ENCODE measurements at places on chromosomes 16 and 17.

DNA sequence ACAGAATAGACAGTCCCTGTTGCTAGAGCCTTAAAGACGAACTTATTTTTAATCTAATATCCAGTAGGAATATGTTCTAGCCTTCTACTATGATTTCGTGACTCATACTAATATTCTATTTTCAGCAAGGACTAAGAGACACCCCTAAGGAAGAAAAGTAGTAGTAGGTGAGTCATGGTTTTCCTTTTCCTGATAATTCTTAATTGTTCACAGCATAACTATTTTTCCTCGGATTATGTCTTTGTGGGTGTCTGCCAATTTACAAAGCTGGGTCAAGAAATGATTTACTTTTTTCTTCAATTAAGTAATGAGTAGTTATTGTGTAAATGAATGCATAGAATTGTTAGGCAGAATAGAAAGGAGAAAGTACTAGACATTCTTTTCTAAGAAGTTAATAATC, 292.2 kb downstream of the TOX3 start:
- DNase-seq: no peak

- no peak for DNase-seq
Measured at GRCh38 chr17:60995680-60996079, 318.0 kb downstream of the BCAS3 start.

GRCh38 chr17:1616101-1616500, 12.5 kb downstream of the SLC43A2 start:
- no peak for DNase-seq

GRCh38 chr17:75654176-75654575, 12.8 kb downstream of the RECQL5 start:
- DNase-seq: no peak

GRCh38 chr17:78236362-78237127, 5.1 kb downstream of the TMEM235 start:
- no peak for DNase-seq

DNA sequence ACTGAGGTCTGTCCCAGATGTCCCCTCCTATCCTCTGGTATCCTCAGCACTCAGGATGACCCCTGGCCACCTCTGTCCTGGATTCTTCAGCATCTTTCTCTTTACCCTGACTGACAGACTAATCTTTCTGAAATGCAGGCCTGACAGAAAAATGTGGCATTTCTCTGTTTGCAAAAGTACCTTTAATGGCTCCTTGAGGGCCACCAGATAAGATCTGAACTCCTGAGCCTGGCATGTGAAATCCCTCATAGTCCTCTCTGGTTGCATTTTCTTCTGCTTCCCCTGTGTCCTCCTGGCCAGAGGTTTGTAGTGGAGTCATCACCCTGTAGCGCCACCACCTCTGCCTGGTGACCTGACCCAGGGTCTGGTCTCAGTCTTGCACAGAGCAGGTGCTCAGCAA, 2.0 kb upstream of the ELMO3 start:
- no peak for DNase-seq

DNA sequence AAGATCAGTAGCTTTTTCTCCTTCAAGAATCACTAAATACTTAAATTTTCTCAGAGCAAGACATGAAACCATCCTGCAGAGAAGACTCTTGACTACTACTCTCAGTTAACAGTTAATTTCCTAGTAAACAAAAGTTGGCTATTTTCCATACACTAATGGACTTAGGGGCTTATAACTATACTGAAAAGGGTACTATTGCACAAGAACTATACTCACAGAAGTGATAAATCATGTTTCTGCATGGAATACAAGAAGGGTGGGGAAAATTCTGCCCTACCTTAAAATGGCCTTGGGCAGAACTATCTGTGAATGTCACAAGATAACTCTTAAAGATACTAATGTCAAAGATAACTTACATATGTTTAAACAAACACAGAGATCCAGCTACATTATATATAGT, 12.5 kb downstream of the ZNF652 start:
- DNase-seq: no peak

- no peak for DNase-seq
Measured at GRCh38 chr17:56947741-56948140, 13.1 kb downstream of the COIL start.

GRCh38 chr16:23296994-23297393, 5.1 kb upstream of the SCNN1B start:
- no peak for DNase-seq

DNA sequence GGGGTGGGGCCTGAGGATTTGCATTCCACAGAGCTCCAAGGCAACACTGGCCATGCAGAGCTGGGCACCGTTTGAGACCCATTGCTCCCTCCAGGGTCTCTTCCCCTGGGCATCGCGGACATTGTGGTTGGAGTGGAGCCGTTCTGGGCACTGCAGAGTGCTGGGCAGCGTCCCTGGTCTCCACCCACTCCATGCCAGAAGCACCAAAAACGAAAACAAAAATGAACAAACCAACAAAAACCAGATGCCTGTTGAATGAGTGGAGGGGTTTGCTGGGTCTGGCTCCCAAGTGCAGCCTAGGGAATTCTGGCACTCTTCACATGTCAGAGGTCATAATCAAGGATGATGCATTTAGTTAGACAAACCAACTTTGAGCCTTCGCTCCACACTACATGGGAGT, 17.9 kb downstream of the WNT9B start:
- no peak for DNase-seq

- DNase-seq: no peak
Measured at GRCh38 chr17:56499799-56500388, 93.6 kb upstream of the NOG start.

GRCh38 chr16:73746554-73746953, 550.1 kb upstream of the PSMD7 start:
- no peak for DNase-seq

DNA sequence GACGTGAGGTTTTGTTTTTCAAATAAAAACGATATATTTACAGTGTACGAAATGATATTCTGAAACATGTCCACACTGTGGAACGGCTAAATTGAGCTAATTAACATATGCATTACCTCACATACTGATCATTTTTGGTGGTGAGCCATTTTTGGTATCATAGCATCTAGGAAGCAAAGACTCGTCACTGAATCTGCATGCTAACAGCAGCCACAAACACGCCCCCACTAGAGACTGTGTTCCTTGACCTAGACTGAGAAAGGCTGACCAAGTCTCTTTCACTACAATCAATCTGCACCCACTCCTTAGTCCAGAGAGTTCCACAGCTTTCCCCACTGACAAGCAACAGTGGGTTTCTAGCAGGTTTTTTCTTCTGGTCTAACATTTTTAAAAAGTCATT, 29.5 kb downstream of the NPLOC4 start:
- no peak for DNase-seq

DNA sequence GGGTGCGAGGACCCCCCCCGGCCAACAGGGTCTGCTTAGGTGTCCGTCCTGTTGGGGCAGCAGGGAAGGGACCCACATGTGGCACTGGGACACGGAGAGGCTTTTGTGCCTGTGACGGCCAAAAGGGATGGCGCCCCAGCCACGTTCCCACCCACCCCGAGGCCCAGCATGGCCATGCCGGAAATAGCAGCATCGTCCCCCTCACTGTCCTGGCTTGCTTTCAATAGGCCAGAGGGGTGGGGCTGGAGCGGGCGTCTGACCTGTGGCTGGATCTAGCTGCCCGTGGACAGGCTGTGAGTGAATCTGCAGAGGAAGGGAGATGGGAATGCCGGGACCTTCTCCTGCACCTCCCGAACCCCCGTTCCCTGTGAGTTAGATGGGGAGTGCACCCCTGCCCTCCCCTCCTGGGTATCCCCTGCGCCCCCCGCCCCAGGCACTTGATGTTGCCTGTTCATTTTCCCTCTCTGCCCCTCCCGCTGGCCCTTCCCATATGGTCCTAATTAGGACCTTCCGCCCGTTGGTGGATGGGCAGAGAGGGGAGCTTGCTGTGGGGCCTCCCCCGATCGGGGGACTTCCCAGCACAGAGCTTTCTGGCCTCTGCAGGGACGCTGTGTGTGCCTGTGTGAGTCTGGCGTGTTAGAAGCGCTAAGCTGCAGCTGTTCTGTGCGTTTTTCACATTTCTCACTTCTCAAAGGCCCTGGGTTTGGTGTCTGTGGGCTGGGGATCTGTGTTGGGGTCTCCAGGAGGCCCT, 292.8 kb downstream of the SEC14L1 start:
- DNase-seq: no peak

GRCh38 chr16:4517812-4518680, 20.5 kb downstream of the CDIP1 start:
- DNase-seq: peak; percentile 34

GRCh38 chr16:22186517-22186916, 19.6 kb upstream of the EEF2K start:
- no peak for DNase-seq

GRCh38 chr17:1598399-1599095, 30.1 kb downstream of the SLC43A2 start:
- no peak for DNase-seq

GRCh38 chr17:33664116-33664840, 371.2 kb upstream of the ASIC2 start:
- no peak for DNase-seq

DNA sequence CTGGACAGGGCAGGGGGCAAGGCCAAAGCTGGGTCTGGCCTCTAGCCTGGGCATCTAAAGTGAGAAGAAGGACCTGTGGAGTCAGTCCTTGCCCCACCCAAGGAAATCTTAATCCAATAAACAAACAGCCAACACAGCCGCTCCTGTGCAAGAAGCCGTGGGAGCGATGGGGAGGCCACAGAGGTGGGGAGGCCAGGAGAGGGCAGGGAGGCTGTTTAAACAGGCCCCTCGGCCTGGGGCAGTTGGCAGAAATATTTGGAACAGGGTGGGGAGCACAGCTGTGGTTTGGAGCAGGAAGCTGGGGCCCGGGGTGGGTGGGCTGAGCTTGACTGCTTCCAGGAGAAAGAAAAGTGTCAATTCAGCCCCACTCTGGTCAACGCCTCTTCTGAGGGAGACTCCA, 5.3 kb downstream of the ZNF385C start:
- DNase-seq: no peak

DNA sequence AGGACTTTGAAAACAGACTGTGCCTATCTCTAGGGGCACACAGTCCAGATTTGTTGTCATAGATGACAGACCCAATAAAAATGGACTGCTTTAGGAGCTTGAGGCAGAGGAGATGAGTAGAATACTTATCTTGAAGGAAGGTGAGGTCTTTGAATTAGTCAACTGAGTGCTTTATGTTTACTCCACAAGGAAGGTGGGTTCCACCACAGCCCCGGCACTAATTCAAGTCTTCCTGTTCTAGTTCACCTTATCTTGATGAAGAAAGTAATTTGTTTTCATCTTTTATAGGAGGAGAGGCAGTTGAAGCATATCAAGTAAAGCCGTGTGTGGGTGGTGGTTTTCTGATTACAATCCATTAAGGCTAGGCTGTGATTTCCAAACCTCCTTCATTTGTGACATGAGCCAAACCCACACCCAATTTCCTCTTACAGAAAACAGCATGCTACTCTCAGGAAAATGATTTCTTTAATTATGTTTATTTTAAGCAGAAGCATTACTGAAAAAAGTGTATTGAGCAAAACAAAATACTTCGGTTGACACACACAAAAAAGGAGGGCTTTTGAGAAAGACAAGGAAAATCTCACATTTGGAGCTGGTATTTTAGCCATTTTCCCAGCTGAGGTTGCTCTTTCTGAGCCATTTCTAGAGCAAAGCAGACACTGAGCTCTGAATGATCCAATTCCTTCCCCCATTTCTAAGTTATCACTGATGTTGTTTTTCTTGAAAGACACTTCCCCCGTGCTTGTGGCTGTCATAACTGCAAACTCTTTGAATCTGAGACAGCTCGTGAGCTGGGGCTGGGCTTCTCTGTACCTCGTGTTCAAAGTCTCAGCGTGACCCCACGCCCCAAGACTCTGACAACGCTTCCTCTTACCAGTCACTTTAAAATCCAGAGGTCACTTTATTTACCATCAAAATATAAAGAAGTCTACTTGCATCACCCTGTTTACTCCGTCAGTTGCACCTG, 35.4 kb downstream of the CDRT15 start:
- DNase-seq: no peak

DNA sequence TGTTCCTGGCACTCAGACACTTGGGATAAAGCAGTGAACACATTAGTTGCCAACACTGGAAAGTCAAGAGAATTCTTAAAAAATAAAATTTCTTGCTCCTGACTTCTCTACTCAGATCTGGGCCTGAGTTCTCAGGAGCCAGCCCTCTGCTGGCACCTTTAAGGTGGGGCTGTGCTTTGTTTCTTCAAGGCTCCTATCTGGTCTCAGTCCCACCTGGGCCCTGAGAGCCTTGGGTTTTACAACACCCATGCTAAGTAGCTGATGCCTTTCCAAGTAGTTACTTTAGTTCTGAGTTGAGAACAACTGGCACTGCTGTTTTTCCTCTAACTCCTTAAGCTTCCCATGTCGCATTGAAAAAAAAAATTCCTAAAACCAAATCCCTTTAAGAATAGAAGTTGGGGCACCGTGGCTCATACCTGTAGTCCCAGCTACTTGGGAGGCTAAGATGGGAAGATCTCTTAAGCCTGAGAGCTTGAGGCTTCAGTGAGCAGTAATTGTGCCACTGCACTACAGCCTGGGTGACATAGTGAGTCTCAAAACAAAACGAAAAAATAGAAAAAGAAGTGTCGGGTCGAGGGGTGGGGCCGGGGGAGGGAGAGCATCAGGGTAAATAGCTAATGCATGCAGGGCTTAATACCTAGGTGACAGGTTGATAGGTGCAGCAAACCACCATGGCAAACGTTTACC, 16.6 kb downstream of the CHAD start:
- DNase-seq: no peak

- peak; percentile 52 for DNase-seq
Measured at GRCh38 chr17:19867079-19867328, 732 bp downstream of the ULK2 start.

- no peak for DNase-seq
Measured at GRCh38 chr16:22070361-22071330, 21.7 kb upstream of the VWA3A start.

DNA sequence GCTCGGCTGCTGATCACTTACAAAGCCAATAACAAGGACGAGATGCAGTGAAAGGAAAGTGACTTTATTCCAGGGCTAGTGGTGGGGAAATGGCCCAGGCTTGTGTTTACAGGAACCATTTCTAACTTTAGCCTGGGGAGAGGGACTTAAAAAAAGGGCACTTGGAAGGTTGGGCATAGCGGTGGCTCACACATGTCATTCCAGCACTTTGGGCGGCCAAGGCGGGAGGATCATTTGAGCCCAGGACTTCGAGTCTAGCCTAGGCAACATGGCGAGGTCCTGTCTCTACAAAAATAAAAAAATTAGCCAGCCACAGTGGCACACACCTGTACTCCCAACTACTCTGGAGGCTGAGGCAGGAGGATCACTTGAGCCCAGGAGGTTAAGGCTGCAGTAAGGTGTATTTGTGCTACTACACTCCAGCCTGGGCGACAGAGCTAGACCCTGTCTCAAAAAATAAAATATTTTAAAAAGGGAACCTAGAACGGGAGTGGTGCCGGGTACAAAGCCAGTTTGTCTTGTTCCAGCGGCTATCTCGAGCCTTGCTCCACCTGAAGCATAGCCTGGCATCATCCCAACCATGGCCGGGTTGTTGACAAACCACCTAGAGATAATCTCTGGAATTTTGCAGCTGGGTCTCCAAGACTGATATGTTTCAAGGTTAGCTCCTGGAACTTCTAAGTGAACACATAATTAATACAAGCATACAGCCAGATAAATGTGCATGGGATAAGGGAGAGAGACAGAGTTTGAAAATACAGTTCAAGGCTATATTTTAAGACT, 5.7 kb upstream of the TVP23A start:
- no peak for DNase-seq

GRCh38 chr16:70703835-70704381, 18.1 kb upstream of the MTSS2 start:
- DNase-seq: no peak

GRCh38 chr17:79888811-79889634, 49.8 kb upstream of the CBX4 start:
- DNase-seq: no peak

GRCh38 chr16:75271441-75272096, 20.1 kb upstream of the BCAR1 start:
- no peak for DNase-seq

- DNase-seq: peak; percentile 25
Measured at GRCh38 chr16:75733305-75734211, 7.3 kb upstream of the CPHXL start.
